ENCODE measurements at places on chromosomes 7 and 10.

- DNase-seq: peak; percentile 76
Observed at GRCh38 chr7:79789584-79790345, 336.3 kb upstream of the MAGI2 start.

- DNase-seq: peak; percentile 56
Observed at GRCh38 chr7:85750454-85750949, 563.6 kb upstream of the SEMA3D start.

DNA sequence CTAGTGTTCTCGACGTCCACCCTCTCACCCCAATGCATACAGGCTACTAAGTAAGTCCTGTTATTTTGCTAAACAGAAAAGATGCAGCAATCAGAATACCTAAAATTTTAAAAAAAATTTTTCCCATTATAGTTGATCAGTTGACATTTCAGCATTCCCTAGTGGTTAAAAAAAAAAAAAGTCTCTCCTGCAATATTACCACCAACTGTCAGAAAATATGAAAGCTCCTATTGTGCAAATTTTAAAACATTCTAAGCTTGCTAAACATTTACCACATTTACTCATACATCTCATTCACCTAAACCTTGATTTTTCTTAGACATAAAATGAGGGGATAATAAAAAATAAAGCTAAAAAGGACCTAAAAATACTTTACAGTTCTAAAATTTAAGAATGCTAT lies 165.6 kb downstream of the AVL9 start:
- DNase-seq: no peak

DNA sequence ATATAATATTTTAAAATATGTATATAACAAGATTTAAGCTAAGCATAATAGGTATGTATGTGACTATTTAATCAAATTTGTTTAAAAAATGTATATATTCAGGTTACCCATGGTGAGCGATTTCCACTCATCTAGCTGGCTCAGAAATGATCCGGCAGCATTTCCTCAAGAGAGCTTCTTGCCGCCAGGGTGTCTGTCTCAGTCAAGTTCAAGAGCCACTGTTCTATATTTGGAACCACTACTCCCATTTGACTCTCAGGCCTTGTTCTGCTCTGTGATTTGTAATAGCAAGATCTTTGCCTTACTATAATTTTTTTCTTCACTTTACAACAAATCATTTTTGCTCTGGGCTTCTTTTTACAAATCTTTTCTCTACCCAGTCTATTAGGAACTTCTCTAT lies 48.7 kb upstream of the CNTNAP2 start:
- DNase-seq: no peak

- DNase-seq: no peak
Observed at GRCh38 chr10:65762311-65762710, 1163.5 kb upstream of the LRRTM3 start.

GRCh38 chr7:131202451-131202850 lies 125.2 kb upstream of the MKLN1 start:
- no peak for DNase-seq

All from GM23248 (cell line).